ENCODE measurements at places on chromosomes 11 and 22.
A peak's percentile ranks its signal among the peaks of the same experiment; 100 is the strongest.

GRCh38 chr11:61120706-61121191 lies 18.5 kb downstream of the CD5 start:
- no peak for DNase-seq

- DNase-seq, result no peak
Observed at GRCh38 chr11:110798201-110798900, 86.1 kb upstream of the ARHGAP20 start.

DNA sequence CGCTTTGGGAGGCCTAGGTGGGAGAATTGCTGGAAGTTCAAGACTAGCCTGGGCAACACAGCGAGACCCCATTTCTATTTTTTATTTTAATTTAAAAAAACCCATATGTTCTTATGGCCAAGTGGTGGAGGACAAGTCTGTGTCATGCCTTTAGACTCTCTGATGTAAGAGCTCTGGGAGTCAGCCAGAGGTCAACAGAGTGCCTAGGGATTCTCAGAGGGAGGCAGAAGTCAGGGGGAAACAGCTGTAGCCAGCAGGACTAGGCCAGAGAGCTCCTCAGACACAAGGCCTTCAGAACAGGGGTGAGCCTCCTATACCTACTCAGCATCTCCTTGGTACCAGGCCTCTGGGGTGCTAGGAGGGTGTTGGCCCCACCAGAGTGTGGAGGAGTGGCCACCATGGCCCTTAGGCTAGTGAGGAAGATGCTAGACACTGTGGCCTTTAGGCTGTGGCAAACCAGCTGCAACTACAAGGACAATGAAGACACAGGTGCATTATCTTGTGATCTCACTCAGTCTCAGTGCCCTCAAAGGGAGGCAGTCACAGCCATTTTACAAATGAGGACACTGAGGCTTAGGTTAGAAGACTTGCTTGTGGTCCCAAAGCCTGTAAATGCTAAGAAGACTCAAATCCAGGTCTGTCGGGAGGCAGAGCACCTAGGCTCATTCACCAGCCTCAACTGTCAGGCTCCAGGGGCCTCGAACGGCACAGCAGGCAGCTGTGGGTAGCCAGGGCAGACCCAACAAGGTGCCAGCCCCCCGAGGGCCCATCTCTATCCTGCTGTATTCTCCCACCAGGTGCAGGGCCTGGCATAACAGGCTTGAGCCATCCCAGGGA lies 5.0 kb downstream of the ZP1 start:
- DNase-seq, result peak; percentile 71

DNA sequence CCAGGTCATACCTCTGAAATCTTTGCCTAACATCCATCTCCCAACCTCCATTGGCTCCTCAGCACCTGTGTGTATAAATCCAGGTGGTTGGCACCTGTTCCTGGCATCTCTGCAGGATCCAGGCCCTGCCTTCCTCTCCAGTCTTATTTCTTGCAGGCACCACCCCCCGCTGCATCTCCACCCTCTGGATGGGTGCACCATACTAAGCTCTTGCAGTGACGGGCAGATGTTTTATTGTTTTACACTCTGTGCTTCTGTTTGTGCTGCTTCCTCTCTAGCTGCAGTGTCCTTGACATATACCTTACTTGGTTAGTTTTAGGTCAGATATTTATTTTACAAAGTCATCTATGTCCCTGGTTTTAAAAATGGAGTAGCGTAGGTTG lies 102.6 kb downstream of the TBC1D22A start:
- no peak for DNase-seq

DNA sequence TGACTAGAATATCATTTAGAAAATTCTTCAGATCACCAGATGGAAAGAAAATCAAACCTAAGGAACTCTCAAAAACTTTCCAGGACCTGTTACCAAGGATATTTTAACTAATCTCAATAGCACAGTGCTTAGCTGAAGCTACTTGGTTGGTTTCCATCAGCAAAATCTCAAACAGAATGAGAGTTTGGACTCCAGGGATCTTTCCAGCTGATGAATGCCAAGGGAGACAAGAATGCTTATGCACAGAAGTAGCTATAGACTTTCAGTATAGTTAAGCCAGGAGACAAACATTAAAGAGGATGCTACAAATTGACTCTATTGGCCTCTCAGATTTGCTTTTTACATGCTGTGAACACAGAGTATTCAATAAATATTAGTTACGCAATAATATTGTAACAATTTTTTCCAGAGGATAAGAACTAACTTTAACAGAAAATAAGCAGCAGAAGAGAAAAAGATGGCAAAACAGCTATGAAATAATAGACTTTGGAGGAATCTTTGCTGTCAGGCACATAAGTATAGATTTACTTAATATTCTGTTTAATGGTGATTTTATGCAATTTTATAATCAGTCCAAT lies 331.4 kb downstream of the DLG2 start:
- no peak for DNase-seq

GRCh38 chr22:17866127-17866526 lies 91.9 kb upstream of the BID start:
- DNase-seq, result no peak

DNA sequence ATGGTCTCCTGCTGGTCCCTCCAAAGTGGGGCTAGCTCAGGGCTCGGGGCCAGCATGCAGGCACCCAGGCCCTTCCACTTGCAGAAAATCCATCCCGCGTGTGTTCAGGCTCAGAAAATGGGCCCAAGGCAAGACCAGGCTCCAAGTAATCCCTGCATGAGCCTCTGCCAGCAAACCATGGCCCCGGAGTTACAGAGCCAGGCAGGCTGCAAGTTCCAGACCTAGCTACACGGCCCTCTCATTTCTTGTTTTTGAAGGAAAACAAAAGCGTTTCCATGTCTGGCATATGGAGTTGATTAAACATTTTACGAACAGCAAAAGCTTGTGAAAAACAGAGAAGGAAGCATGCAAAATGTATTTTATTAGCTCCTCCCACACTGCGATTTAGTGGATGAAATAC lies 29.7 kb downstream of the KIAA0930 start:
- DNase-seq, result peak; percentile 84

DNA sequence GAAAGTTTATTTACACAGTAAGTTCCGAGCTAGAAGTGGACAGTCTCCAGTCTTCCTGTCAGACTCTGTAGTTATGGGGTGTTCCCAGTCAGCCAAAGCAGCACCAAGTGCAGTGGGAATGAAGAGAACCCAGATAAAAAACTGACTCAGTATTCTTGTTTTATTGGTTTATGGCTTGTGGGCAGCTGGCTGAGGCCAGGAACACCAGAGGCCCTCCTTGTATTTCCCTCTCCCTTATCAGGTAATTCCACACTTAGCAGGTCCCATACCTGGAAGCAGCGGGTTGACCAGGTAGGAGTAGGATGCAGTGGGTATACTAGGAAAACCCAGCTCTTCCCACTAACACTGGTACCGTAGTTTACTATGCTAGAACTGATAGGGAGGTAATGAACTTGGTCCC lies 3.5 kb upstream of the BACE1-AS start:
- no peak for DNase-seq

GRCh38 chr11:134532921-134533421 lies 120.9 kb upstream of the B3GAT1 start:
- no peak for DNase-seq

GRCh38 chr11:16911186-16911585 lies 103.0 kb downstream of the PLEKHA7 start:
- no peak for DNase-seq
